ENCODE measurements at places on chromosomes 5 and 9. TPM values are rescaled to one million over a fixed set of nuclear protein-coding genes. Genes with fewer than 3 reads are reported as not detected.

DNA sequence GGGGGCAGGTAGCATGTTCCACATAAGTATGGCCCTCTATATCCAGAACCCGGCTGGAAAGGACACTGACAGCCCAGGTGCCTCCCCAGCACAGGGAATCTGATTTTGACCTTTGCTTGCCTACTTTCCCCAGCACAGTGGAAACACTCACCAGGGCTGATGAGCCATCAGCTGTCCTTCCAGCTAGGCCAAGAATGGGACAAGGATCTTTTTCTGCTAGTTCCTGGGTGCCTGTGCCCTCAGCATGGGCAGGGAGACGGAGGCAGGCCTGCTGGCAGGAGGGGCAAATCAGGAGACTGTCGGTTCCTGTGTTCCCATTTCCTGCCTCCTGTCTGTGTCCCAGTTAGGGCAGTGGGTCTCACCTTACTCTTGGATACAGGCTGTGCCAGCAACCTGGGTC, 1.1 kb downstream of the CYFIP2 start:
- no peak for DNase-seq

- DNase-seq = no peak
Observed at GRCh38 chr5:127595484-127596368, 53.2 kb upstream of the CTXN3 start.

- no peak for DNase-seq
Observed at GRCh38 chr5:175124821-175125220, 319.2 kb downstream of the DRD1 start.

DNA sequence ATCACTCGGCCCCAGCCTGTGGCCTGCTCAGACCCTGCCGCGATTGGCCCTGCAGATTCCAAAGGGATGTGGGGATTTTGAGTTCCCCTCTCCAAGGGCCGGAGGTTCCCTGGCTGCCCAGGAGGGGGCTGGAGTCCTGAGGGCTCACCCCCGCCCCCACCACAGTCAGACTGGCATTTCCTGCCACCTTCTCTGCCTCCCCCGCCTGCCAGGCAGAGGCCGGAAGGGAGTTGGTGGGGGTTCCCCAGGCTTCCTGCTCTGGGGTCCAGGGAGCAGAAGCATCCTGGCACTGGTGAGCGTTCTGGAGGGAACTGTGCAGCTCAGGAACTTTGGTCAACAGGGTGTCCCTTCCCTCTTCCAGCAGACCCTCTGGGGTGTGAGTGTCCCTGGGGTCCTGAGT, 70.6 kb downstream of the RXRA start:
- no peak for DNase-seq

The KCNV2 gene
- polyA plus RNA-seq = 0.19 TPM

DNA sequence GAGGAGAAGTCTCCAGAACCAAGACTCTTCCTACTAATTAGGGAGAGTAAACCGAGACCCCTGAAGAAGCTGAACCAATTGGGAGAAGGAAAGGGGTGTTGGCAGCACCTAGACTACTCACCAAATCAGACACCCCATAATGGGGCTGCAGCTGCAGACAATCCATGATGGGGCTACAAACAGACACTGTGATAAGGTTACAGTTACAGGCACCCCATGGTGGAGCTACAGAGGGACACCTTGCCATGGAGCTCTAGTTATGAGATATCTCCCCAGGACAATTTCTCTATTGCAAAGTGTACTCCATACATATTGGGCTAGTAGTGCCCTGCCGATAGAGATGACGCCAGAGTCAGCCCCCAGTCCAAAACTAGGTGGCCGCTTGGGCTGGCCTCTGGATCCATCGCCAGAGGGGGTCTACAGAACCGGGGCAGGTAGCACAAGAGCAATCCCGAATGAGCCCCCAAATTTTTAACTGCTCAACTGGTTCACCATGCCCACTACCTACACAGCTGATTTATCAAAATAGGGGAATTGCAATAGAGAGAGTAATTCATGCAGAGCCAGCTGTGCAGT, 2.1 kb upstream of the NANS start:
- no peak for DNase-seq

All from right lung (tissue), 10 donors.